Kidney glomerular epithelial cell (primary cell): ENCODE measurements at places on chromosomes 16 and 17.

DNA sequence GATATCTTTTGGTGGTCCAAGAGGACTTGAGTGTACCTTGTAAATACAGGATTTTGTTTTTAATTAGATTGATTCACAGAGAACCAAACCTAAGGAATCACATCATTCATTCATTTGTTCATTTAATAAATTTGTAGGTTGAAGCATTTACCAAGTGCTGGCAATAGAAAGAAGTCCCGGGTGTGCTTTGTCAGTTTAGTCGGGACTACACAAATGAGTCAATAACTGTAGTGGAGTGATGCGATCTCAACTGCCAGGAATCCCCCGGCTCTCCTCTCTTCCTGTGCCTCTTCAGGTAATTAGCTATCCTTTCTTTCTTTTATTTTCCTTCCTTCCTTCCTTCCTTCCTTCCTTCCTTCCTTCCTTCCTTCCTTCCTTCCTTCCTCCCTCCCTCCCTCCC, 1.4 kb upstream of the WWOX start:
- DNase-seq: no peak

DNA sequence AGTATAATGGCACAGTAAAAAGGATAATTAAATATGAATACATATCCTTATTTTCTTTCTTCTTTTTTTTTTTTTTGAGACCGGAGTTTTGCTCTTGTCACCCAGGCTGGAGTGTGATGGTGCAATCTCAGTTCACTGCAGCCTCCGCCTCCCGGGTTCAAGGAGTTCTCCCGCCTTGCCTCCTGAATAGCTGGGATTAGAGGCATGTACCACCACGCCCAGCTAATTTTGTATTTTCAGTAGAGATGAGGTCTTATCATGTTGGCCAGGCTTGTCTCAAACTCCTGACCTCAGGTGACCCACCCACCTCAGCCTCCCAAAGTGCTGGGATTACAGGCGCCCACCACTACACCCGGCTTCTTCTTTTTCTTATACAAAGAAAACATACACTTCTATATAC, 12.0 kb downstream of the GABARAPL2 start:
- DNase-seq: no peak

DNA sequence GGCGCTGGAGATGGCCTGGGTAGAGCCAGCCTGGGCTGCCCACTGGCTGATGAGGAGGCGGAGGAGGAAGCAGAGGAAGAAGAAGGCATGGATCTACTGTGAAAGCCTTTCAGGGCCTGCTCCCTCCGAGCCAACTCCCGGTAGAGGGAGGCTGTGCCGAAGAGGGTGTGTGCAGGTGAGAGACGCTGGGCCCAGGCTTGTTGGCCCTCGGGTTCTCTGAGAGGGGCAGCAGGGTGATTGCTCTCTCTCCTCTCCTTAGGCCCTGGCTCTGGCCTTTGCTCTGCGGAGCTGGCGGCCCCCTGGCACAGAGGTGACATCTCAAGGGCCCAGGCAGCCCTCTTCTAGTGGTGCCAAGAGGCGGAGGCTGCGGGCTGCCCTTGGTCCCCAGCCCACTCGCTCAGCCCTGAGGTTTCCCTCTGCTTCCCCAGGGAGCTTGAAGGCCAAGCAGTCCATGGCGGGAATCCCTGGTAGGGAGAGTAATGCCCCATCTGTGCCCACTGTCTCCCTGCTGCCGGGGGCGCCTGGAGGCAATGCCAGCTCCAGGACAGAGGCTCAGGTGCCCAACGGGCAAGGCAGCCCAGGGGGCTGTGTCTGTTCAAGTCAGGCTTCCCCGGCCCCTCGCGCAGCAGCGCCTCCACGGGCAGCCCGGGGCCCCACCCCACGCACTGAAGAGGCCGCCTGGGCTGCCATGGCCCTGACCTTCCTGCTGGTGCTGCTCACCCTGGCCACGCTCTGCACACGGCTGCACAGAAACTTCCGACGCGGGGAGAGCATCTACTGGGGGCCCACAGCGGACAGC, 3.6 kb downstream of the TP53I13 start:
- no peak for DNase-seq

DNA sequence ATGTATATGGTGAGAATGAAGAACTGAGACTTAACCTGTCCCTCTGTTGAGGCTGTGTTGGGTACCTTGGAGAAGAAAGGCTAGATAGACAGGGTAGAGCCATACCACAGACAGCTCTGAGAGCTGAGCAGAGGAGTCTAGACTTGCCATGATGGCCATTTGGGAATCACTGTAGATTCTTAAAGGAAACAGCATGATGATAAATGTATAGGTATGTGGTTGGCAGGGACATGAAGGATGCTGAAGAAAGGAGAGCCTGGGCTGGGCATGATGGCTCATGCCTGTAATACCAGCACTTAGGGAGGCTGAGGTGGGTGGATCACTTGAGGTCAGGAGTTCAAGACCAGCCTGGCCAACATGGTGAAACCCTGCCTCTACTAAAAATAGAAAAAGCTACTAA, 114.4 kb upstream of the HAS3 start:
- no peak for DNase-seq

DNA sequence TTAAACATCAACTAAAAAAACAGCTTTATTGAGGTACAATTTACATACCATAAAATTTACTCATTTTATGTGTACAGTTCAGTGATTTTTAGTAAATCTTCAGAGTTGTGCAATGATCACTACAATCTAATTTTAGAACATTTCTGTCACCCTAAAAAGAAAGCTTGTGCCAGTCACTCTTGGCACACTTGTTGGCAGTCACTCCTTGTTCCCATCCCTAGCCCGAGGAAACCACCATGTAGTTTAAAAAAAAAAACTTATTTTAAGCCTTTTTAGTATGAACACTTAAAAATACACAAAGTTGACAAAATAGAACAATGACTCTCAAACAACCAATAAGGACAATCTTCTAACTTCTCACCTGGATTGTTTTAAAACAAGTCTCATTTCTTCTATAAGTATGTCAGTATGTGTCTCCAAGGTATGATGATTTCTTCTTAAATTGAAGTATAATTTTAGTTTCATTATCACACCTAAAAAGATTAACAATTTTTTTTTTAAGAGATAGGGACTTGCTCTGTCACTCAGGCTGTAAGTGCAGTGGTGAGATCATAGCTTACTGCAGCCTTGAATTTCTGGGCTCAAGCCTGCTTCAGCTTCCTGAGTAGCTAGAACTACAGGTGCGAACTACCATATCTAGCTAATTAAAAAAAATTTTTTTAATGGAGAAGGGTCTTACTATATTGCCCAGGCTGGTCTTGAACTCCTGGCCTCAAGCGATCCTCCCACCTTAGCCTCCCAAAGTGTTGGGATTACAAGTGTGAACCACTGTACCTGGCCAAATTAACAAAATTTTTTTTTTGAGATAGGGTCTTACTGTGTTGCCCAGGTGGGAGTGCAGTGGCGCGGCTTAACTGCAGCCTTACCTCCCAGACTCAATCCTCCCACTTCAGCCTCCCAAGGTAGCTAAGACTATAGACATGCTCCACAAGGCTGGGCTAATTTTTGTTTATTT, 53.2 kb downstream of the PPM1E start:
- DNase-seq: no peak

GRCh38 chr16:68640972-68641371, 4.1 kb upstream of the CDH3 start:
- peak; percentile 9 for DNase-seq

DNA sequence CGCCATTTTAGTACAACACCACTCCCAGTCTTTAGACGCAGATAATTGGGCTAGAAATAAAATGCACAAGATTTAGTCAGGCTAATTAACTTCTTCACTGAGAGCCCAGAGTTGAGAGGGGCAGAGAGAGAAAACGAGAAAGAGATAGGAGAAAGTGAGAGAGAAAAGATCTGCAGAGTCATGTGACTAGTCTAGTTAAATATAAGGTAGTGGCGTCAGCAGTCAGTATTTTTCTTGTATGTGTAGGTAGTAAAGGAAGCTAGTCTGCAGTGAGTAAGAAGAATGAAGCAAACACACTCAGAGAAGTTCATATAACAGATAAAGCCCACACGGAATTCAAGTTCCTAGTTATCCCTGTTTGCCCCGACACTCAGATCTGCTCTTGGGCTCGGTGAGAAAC, 392.6 kb upstream of the ERCC4 start:
- no peak for DNase-seq

GRCh38 chr16:698911-699671, 6.5 kb downstream of the FBXL16 start:
- no peak for DNase-seq

GRCh38 chr16:19119564-19119963, 5.8 kb downstream of the ITPRIPL2 start:
- no peak for DNase-seq

GRCh38 chr17:1232786-1233185, 37.5 kb upstream of the BHLHA9 start:
- no peak for DNase-seq

DNA sequence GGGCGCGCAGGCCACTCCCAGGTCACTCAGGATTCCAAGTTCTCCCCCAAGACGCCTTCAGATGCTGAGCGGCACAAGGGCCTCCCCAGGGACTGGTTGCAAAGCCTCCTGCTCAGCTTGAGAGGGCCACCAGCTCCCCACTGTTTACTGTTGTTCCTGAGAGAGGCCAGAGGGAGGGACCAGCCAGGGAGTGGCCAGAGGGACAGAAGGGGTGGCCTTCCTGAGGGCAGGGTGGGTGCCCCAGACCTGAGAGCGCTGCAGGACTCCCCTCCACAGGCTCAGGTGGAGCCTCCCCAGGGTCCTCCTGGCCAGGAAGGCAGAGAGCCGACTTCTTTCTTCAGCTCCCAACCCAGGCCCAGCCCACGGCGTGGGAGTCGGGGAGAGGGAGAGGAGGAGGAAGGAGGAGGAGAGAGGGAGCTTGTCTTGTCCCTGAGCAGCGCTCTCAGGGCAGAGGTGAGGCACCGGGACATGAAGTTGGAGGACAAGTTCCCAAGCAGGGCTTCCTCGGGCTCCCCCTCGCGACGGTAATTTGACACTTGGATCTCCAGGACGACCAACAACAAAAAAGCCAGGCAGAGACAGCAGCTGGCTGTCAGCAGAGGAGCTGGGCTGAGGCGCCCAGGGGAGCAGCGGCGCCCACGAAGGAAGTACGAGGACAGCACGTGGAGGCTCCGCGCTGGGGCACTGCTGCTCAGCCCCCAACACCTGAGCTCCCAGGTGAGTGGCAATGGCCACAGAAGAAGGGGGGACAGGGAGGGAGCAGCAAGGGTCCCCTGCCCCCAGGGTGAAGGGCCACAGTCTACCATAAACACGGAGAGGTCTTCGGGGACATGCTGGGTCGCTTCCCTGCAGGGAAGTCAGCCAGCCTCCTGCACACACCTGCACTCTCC, 497 bp downstream of the SMIM5 start:
- DNase-seq: peak; percentile 89

DNA sequence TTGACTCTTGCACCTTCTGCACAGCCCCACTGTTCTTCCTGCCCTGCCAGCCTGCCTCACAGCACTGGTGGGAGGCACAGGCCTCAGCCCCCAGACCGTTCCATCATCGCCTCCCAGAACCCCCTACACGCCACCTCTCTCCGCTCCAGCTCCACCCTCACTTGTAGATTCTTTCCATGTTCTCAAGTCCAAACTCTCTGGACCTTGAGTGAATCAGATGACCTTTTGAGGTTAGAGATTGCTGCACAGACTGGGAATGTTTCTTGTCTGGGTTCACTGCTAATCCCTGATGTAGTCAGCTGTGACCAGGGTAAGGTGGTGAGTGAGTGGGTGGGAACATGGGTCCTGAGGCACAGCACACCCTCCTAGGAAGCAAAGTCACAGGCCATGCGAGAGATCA, 272.4 kb downstream of the IRF8 start:
- peak; percentile 52 for DNase-seq

DNA sequence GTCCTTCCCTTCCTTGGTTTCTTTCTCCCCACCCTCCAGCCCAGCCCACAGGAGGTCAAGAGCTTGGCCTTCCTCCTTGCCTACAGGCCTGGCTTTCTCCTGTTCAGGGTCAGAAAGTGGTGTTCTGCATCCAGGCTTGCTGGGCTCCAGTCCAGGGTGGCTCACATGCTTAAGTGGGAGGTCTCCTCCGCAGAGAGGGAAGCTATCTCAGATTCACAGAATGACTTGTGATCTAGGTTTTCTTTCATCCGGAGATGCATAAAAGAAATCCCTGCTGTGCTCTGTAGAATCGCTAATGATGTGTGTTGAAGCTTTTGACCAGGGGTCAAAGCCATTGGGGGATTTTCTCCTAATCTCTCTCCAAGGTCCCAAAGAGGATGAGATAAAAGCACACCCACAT, 382.3 kb upstream of the EEF2KMT start:
- no peak for DNase-seq

DNA sequence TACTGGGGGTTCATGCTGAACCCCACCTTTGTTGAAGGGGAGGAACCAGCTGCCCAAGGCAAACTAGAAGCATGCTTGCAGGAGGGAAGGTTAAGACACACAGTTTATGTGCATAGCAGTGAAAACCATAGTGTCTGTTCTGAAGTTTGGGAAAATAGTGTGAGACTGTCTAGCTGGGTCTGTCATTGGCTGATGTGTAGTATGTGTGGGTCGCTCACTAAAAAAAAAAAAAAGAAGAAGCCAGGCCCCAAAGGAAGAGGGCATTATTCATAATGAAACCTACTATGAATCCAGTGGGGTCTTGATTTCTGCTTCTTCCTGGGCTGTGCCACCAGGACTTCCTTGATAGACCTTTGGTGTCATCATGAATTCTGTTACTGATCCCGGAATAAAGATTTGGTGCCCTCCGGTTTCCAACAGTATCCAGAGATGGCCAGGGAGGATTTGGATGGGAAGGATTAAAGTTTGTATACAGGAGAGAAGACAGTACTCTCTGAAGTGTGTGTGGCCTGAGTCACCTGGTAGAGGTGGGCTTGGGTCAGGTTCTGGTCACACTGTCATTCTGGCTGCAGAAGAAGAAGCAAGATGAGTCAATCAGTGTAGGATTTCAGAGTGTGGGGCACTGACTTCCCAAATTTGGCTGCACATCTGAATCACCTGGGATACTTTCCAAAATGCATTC, 220.3 kb downstream of the PRKCA start:
- DNase-seq: no peak

GRCh38 chr17:34798581-34798980, 162.7 kb downstream of the CCT6B start:
- no peak for DNase-seq

DNA sequence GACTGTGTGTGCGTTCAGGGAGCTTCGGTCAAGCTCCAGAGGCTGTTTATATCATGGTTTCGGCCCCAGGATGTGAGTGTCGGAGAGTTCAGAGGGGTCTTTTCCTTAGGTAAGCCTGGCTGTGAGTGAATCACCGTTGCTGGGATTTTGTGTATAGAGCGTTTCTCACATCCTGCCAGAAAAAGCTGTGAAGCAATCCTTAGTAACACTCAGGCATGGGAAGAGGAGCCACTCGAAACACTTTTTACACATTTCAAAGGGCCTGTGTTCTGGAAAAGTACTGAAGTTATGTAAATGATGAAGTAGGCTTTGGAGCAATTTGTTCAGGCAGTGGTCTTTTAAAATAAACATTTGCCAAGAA, 662 bp downstream of the PGS1 start:
- peak; percentile 47 for DNase-seq

GRCh38 chr17:58092101-58092796, 9.0 kb downstream of the DYNLL2 start:
- no peak for DNase-seq
